Colonic mucosa (tissue), 4 donors: ENCODE measurements at places on chromosomes 1 and 21. TPM values are rescaled to one million over a fixed set of nuclear protein-coding genes. Genes with fewer than 3 reads are reported as not detected.

DNA sequence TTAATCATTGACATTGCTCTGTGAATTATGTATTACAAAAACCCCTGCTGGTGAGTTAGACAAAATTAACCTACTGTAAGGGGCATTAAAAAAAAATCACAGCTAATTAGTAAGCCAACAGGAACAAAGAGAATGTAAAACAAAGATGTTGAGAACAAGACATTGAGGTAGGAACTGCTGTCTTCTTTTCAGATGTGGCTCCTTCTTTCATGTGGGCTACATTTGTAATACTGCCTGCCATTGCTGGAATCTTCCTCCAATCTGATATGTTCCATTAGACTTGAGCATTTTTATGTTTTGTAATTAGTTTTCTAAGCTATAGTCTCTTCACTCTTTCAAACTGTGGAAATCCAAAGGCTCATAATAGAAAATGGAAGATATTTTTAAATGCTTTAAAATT is 353.0 kb downstream of the ADGRL2 start:
- H3K4me1 ChIP-seq: no peaks in the 10 kb centered on the region
- H3K27me3 ChIP-seq: no peaks in the 10 kb centered on the region
- no peak overlapping the region for H3K4me3 ChIP-seq
- no peak overlapping the region for H3K27ac ChIP-seq

DNA sequence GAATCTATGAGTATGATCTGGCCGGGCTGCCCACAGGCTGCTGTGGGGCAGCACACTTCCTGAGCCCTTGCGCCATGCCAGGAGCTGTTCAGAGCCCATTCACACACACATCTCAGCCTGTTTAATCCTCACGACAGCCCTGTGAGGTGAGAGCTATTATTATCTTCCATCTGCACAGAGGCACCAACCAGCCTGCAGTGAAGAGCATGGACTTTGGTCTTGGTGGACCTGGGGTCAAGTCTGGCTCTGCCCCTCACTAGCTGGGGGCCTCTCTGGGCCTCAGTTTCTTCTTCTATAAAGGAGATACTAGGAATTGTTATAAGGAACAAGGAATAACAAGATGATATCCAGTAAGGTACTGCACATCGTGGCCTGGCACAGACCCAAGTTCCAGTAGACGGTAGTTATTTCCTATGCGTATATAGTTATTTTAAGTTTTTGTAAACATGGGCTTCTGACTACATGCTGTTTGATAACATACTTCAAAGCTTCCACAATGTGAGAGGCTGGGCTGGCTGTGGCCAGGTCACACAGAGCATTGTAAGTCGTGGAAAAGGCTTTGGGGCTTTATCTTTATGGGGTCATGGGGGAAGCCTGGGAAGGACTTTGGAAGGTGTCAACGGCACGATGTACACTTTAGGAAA is 3.4 kb upstream of the PADI2 start:
- peaks cover 4% of the 10 kb centered on the region for H3K4me1 ChIP-seq
- no peaks in the 10 kb centered on the region for H3K27me3 ChIP-seq
- DNase-seq: peak; percentile 46
- peak overlapping the region; percentile 9 for H3K27ac ChIP-seq

DNA sequence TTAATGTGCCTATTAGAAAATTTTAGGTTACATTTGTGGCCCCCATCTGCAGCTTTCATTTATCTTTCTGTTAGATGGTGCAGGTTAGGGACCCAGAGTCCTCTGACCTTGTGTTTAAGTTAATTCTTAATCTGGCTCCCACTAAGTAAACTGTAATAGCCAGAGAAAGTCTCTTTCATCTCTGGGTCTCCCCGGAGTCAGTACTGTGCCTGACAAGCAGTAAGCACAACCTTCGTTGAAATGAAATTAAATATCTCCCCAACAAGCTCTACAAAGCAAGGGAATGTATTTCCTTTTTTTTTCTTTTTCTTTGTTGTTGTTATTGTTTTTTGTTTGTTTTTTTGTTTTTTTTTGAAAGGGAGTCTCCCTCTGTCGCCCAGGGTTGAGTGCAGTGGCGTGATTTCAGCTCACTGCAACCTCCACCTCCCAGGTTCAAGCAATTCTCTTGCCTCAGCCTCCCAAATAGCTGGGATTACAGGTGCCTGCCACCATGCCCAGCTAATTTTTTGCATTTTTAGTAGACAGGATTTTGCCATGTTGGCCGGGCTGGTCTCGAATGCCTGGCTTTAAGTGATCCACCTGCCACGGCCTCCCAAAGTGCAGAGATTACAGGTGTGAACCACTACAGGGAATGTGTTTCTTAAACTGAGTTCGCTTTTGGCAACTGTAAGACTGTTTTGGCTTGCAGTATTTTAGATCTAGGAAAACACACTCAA is 81.6 kb downstream of the HHIPL2 start:
- H3K27me3 ChIP-seq: no peaks in the 10 kb centered on the region
- H3K36me3 ChIP-seq: no peaks in the 10 kb centered on the region
- H3K4me3 ChIP-seq: no peak overlapping the region
- H3K27ac ChIP-seq: peak overlapping the region; percentile 72
- no peak for DNase-seq

DNA sequence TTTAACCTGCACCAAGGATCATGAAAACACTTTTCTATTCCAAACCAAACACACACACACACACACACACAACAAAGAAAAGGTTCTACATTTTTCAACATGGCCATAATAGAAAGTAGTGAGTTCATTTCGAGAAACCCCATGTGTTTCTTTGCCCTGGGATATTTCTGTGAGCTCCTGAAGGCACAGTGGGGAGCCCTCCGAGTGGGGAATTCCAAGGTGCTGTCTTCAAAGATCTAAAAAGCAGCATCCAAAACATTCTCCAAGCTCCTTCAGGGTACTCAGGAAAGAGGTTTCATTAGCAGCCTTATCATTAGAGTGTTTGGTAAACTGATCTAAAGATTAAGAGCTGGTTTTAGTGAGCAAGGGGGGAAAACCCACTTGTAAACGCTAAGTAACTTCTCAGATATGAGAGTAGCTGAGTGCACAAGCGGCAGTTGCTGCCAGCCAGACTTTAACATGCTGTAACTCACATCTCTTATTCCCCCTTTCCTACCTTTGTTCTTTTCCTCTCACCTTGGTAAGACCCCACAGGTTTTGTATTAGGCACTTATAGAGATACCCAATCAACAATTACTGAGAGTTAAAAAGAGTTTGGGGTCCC is 38.3 kb downstream of the ZC3H11B start:
- H3K36me3 ChIP-seq: no peaks in the 10 kb centered on the region
- H3K27me3 ChIP-seq: no peaks in the 10 kb centered on the region
- no peak for DNase-seq
- H3K27ac ChIP-seq: no peak overlapping the region

DNA sequence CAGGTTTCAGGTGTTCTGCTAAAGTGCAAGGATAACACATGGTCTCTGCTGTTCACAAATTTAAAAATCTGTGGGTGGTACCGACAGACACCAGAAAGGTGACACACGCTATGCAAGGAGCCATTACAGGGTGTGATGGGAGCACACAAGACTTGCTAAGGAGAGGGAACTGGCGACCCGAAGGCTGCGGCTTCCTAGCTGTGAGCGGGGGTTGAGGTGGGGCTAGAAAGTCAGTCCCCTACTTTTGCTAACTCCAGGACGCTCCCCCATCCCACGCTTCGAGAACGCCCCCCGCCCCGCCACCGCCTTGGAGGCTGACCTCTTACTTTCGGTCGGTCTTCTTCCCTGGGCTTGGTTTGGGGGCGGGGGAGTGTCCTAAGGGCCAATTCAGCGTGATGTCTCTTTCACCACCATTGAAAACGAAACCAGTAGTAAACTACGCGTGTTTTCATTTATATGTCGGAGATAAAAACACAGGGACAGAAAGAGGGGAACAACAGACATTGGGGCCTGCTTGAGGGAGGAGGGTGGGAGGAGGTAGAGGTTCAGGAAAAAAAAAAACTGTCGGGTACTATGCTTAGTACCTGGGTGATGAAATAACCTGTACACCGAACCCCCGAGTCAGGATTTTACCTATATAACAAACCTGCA is 1.1 kb downstream of the CKS1B start:
- peak overlapping the region; percentile 51 for H3K4me3 ChIP-seq
- peak; percentile 79 for DNase-seq
- H3K27ac ChIP-seq: peak overlapping the region; percentile 96
- peaks cover 21% of the 10 kb centered on the region for H3K4me1 ChIP-seq

DNA sequence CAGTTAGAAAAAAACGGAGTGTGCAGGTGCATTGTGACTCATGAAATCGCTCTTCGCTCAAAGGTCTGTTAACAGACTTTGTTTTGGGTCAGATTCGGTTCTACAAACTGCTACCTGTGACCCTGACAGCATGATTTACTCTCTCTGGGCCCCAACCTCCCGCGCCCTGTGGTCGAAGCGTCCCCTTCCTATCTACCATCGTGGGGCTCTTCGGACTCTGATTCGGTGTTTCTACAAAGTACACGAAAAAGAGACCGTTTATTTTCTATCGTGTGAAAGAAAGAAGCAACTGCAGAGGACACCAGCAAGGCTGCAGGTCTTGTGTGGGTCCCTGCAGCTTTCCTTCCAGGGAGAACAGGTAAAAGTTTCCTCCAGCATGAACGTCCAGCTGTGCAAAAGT is 29.4 kb upstream of the SLC19A1 start:
- no peaks in the 10 kb centered on the region for H3K36me3 ChIP-seq
- H3K4me3 ChIP-seq: no peak overlapping the region
- peak overlapping the region; percentile 1 for H3K27ac ChIP-seq

DNA sequence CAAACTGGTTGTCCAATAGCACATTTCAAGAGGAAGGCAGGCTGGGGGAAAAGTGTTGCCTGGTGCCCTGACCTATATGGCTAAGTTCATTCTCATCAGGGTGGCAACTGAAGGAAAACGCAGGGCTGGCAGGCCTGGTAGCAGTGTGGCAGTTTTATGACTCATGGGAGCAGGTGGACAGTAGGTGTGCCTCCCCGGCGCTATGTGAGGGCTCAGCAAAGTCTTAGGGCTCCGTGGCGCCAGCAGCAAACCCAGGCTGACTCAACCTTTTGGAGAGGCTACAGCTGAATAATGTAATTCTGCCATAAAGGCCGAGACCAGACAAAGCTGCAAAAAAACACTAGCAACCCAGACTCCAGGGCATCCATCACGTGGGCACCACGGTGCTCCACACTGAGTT is 23.6 kb downstream of the GADD45A start:
- H3K4me1 ChIP-seq: peaks cover 13% of the 10 kb centered on the region
- DNase-seq: peak; percentile 74
- H3K27ac ChIP-seq: no peak overlapping the region
- no peaks in the 10 kb centered on the region for H3K36me3 ChIP-seq
- no peaks in the 10 kb centered on the region for H3K27me3 ChIP-seq

DNA sequence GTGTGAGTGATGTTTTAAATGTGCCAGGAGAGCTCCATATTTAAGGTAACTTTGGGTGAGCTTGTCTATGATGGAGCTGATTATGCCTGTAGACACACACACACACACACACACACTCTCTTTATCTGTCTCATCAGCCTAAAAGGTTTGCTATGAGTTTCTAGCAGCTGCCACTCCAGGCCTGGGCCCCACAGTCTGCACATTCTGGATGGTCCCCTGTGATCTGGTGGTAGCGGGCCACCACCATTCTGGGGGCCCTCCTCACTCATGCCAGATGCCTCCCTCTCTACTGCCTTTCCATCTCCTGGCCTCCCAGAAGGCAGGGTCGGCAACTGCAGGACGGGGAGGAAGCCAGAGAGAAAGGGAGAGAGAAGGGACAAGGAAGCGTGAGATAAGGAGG is 129.2 kb upstream of the TNR start:
- H3K4me1 ChIP-seq: no peaks in the 10 kb centered on the region
- no peaks in the 10 kb centered on the region for H3K36me3 ChIP-seq
- no peak for DNase-seq
- H3K27ac ChIP-seq: no peak overlapping the region

DNA sequence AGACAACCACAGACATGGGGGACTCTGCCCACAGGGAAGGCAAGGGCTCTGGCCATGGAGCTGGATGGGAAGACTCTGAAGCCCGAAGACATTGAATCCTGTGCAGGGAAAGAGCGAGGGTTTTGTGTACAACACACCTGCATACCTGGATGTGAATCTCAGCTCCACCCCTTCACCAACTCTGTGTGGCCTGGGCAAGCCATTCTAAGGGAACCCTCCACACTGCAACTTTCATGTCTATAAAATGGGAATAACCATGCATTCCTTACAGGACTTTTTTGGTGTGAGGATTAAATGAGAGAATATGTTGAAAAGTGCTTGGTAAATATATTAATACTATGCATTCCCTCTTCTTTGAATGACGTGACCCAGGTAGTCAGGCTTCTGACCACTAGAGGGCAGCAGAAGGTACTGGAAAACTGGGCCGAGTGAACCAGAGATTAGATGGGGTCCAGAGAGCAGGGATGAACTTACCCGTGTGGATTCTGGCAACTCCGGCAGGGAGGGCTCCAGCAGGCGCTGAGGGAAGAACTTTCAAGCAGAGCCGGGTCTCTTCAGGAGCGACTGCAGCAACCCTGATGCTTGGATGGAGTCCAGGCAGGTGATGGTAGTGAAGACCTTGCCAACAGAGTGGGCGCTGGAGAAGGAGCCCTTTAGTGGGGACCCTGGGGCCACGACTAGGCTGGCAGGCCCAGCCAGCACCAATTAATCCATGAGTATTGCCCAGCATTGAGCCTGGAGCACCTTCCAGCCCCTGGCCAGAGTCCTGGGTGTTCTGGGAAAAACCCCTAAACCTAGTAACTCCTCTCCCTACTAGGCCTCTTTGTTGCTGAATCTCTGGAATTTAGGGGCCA is 834 bp upstream of the ELF3 start:
- H3K27me3 ChIP-seq: no peaks in the 10 kb centered on the region
- H3K4me1 ChIP-seq: no peaks in the 10 kb centered on the region
- H3K36me3 ChIP-seq: peaks cover 19% of the 10 kb centered on the region
- peak; percentile 94 for DNase-seq
- H3K4me3 ChIP-seq: peak overlapping the region; percentile 35

DNA sequence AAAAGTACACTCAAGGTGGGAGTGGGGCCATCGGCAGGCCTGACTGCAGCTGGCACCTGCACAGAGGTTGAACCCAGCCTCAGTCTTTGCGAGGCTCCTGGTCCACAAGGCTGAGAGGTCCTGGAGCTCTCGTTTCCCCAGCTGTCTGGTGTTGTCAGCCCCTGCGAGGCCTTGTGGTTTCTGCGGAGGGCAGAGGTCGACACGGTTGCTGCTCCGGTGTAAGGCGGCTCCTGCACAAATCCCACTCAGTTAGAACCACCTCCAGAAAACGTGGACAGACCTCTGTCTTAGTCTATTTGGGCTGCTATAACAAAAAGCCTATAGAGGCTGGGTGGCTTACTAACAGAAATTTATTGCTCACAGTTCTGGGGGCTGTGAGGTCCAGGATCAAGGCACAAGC is 5.8 kb downstream of the KIAA1614 start:
- DNase-seq: no peak
- H3K4me3 ChIP-seq: no peak overlapping the region
- no peak overlapping the region for H3K27ac ChIP-seq

GRCh38 chr1:21244986-21245687 is 45.1 kb downstream of the ECE1 start:
- no peak overlapping the region for H3K27ac ChIP-seq
- peaks cover 17% of the 10 kb centered on the region for H3K36me3 ChIP-seq
- no peaks in the 10 kb centered on the region for H3K4me1 ChIP-seq
- no peaks in the 10 kb centered on the region for H3K27me3 ChIP-seq
- no peak overlapping the region for H3K4me3 ChIP-seq

SLAMF1 gene
- total RNA-seq: 1.2 TPM

AMY1A gene
- total RNA-seq: not detected

C1orf87 gene
- not detected for total RNA-seq

LMX1A gene
- total RNA-seq: 0.22 TPM

CD247 gene
- total RNA-seq: 4.9 TPM

PAPPA2 gene
- 3.1 TPM for total RNA-seq

RGS18 gene
- total RNA-seq: 0.42 TPM

TAS1R1 gene
- total RNA-seq: not detected

FMOD gene
- 38.6 TPM for total RNA-seq

ATP1A4 gene
- not detected for total RNA-seq
